Mucosa of descending colon (tissue), 3 donors: ENCODE measurements at places on chromosomes 5 and 9. TPM values are rescaled to one million over a fixed set of nuclear protein-coding genes. Genes with fewer than 3 reads are reported as not detected.

DNA sequence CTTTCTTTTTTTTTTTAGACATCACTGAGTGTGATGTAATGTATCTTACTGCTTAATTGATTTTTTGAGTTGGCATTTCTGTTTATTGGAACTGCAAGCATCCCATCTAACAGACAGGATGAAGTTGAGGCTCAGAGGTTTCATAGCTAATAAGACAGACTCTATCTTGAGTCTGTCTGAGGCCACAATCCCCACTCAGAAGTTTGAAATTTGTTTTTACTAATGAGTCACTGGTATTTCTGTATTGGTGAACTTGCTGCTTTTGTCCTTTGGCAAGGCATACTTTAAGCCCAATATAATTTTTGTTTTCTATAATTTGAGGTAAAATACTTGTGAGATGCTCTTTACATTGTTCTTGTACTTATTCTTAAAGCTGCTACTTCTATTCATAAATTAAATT lies 491.2 kb downstream of the PSAT1 start:
- DNase-seq: no peak

Gene PTGDS
- 2.5 TPM for total RNA-seq

Gene MINAR2
- total RNA-seq: not detected

- DNase-seq: no peak
These were observed 26.3 kb upstream of the FAM120AOS start for GRCh38 chr9:93479726-93480125.

Gene SLC23A1
- total RNA-seq: 2.5 TPM

DNA sequence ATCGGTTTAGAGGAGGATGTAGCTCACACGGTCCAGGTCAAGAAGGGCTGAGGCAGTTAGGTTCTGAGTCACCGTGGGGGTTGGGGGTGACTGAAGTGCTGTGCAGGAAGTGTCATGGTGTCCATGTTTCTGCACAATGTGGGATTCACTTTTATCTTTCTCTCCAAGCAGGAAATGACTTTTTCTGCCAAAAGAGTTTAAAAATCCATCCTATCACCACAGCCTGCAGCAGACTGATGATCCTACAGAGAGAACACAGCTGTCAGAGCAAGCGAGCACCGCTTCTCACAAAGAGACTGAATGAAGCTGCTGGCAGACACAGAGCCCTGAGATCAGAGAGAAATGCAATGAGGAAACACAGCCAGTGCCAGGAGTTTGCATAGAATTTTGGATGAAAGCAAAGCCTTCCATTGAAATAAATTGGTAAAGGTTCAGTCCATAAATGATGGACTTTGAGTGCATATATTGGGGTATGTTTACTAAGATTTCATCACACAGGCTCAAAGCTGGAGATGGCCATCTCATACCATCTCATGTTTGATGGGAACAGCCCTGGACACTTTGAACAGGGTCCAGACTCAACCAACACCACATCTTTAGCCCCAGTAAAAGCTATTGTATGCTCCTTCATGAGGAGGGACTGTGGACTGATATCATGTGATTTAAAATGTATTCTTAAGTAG lies 213.9 kb upstream of the FBXL7 start:
- no peak for DNase-seq

- DNase-seq: peak; percentile 29
These were observed 592.5 kb upstream of the CLINT1 start for GRCh38 chr5:158451203-158451992.

Gene CENPH
- total RNA-seq: 9.6 TPM

DNA sequence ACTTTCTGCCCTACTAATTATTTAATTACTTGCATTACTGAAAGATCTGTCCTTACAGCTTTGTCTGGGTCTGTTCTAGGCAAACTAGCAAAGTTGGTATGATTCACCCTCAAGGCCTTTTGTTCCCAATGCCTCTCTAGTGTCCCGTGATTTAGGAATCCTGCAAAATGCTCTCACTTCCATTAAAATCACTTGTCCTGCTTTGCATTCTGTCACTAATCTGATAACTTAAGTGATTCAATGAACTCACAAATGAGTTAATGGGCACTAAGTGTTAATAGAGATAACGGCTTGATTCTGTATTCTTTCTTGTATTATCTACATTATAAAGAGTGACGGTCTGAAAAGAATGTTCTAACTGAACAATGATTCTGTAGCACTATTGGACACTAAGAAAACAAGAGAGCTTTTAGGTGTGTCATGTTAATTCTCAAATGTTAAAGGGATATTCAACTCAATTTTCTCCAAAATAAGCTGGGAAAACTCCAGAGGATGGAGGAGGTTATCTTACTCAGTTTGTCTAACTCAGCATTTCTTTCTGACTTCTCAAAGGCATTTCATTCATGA lies 697.3 kb downstream of the CETN3 start:
- no peak for DNase-seq
